ENCODE measurements at places on chromosomes 1 and 21.

- no peak for DNase-seq
These were observed 110.2 kb downstream of the CRYAA start for GRCh38 chr21:43278766-43279577.

GRCh38 chr1:55141295-55141893 is 73.8 kb downstream of the USP24 start:
- DNase-seq: peak; percentile 16

GRCh38 chr1:98749152-98749756 is 87.7 kb downstream of the SNX7 start:
- DNase-seq: peak; percentile 18

DNA sequence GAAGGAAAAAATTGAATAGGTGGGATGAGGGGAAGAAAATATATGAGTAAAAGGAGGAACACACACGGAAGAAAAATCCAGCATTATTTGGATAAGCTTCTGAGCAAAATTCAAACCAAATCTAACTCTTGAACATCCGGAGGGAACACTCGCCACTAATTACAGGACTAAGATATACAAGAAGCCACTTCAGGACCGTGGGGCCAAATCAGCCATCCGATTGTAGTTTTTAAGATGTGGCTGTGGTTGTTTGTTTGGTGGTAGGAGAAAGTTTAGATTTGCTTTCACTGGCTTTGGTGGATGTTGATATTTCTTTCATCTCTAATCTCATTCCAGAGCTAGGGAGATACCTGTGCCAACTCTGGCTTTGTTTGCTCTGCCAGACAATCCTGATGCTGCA is 43.7 kb upstream of the ADAMTS1 start:
- DNase-seq: no peak

DNA sequence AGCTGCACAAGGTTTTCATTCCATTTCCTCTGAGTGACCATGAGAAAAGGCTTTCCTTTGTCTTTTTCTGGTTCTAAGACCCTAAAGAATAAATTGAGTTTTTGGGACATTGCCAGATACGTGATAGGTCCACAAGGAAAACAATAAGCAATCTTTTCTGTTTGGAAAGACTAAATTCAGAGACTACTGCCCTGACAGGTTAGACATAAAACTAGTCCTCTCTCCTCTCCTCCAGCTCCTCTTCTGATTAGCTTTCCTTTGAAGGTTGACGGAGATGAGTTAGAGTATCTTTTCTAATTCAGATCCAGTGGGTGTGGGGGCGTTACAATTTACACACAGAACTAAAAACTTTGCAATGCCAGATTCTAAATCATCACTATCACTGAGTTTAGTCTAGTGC is 57.8 kb upstream of the C1orf53 start:
- no peak for DNase-seq

DNA sequence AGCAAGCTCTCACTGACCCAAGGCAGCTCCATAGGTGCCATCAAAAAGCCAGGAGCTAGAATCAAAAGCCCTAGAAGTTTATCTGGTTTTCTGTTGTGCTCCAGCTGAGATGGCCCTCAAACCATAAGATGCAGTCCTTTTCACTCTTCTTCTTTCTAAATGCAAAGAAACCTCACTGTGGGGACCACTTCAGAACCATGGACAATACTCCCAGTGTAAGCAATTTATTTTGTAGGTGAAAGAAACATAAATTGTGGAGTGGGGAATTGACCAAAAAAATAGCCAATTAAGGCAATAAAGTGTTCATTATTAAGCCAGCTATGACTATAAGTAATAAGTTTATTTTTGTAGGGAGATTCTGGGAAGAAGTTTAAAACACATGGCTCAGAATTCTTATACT is 1399.9 kb downstream of the PLA2G4A start:
- no peak for DNase-seq

DNA sequence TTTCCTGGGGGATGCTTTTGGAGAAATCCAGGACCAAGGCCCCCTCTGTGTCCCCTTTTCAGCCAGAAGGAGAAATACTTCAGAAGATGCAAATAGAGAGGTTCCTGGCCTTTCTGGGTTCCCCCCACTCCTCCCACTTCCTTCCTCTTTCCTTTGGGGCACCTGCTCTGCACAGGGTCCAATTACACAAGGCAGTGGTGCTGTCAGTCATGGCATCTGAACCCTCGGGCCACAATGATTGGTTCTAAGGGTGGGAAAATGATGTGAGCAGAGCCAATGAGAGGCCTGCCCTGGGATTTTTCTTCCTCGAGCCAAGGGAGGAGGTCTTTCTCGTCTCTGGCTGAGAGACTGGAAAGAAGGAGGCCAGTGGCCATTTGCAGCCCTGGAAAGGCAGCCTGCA is 282.2 kb downstream of the NPHP4 start:
- DNase-seq: no peak

- no peak for DNase-seq
These were observed 137.7 kb upstream of the ADGRL2 start for GRCh38 chr1:81662913-81663526.

GRCh38 chr1:26779098-26779668 is 8.6 kb upstream of the PIGV start:
- DNase-seq: no peak

DNA sequence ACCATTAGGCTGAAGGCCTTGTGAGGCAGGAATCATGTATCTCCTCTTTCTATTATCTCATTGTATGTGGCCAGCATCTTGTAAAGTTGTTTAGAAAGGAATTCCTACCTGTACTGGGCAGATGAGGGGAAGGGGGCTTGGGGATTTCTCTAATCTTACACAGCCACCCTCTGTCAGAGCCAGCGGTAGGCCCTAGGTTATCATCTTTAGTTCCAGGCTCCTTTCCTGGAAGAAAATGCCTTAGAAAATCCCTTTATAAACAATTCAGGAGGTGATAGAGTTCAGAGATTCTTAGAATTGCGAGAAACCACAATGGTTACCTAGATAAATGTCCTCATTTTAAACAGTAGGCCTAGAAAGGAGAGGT is 35.2 kb downstream of the DPT start:
- no peak for DNase-seq

DNA sequence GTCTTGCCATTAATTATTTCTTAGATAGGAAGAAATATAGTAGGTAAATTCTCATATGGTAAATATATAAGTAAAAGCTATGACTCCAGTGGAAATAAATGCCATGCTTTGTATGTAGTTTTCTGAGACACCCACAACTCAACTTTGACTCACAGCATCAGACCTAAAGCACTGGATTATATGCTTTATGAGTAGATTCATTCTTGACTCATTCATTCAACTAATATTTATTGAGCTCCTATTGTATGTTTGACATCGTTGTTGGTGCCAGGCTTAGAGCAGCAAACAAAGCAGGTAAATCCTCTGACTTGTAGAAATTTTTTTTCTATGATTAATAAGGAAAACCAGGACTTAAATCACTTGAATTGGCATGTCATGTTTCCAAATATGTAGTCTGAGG is 211.4 kb downstream of the PTPRC start:
- no peak for DNase-seq

DNA sequence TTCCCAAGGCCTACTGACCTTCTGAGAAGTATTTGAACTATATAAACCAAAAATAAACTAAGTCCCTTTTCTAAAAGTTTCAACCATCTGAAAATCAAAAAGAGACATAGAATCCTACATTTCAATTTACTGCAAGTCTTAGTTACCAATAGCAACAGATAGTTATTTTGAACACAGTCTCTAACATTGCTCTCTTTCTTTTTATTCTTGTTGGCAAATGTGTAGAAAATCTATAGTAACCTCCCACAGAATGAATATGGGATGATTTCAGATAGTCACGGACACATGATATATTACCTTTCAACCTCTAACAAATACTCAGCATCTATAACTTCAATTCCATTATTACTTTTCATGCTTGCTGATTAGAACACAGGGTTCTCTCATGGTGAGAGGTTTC is 68.9 kb upstream of the RAB3GAP2 start:
- DNase-seq: no peak

DNA sequence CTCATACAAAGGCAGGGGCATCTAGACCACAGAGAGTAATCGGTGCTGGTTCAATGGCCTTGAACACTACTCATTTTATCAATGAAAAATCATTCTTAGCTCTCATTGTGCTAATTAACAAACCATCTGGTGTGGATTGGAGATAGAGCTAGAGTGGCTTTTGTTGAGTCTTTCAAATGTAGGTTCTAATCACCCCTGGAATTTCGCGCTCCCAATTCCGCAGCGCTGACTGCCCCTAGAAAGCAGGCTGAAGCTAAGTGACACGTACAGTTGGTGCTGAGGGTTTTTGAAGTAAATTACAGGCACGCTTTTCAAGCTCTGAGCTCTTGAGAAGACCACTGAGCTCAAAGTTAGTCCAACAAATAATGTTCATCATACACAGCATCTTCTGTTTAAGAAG is 31.2 kb upstream of the CA6 start:
- DNase-seq: no peak

- peak; percentile 29 for DNase-seq
These were observed 18.0 kb downstream of the BMP8A start for GRCh38 chr1:39509360-39510009.
